ENCODE measurements at places on chromosomes 12 and 14. TPM values are rescaled to one million over a fixed set of nuclear protein-coding genes. Genes with fewer than 3 reads are reported as not detected.
A peak's percentile ranks its signal among the peaks of the same experiment; 100 is the strongest.

The SIRT4 gene
- total RNA-seq = 2.5 TPM

The AJUBA gene
- total RNA-seq = 4.3 TPM

DNA sequence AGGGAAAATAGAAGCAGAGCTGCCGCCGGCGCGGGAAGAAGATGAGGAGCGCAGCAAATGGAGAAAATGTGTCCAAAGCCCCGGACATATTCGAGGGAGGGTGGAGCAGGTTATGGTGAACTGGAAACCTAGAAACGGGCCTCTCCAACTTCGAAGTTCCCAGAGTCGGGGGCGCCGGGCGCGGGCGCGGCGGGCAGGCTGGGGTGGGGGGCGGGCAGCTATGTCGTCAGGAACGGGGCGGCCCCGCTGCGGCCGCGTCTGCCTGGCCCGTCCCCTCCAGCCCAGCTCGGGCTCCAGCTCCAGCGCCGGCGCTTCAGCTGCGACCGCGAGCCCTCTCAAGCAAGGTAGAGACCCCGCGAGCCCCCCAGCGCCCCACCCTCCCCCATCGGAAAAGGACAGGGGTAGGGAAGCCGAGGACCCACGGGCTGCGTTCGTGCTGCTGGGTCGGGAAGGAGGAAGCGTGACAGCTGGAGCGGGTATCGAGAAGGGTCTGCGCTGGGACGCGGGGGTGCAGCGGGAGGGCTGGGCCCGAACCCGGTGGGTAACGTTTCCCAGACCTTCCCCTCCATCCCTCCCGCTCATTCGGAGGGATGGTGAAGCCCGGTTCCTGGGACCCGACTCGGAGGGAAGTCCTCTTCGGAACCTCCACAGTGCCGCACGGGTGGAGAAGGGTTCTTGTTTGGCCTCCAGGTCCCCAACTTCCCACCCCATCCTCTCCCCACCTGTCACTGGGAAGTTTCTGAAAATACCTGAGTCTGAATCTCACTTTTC lies 1.0 kb downstream of the DGKA start:
- peak overlapping the region; percentile 44 for H3K27ac ChIP-seq
- H3K4me1 ChIP-seq = peaks cover 29% of the 10 kb centered on the region
- peak overlapping the region; percentile 38 for H3K4me3 ChIP-seq
- H3K27me3 ChIP-seq = no peaks in the 10 kb centered on the region
- DNase-seq = peak; percentile 67
- no peaks in the 10 kb centered on the region for H3K36me3 ChIP-seq

- H3K4me1 ChIP-seq = no peaks in the 10 kb centered on the region
- DNase-seq = no peak
- H3K36me3 ChIP-seq = peaks cover 31% of the 10 kb centered on the region
Observed at GRCh38 chr14:81473456-81474147, 60.1 kb downstream of the SEL1L start.

GRCh38 chr14:97777622-97778355 lies 980.6 kb downstream of the VRK1 start:
- H3K4me3 ChIP-seq = no peak overlapping the region
- no peak for DNase-seq

- DNase-seq = no peak
- no peak overlapping the region for H3K27ac ChIP-seq
- no peaks in the 10 kb centered on the region for H3K27me3 ChIP-seq
- H3K36me3 ChIP-seq = no peaks in the 10 kb centered on the region
- H3K4me1 ChIP-seq = no peaks in the 10 kb centered on the region
Observed at GRCh38 chr14:67166450-67166853, 22.8 kb upstream of the GARIN2 start.

All from K562 (cell line).